ENCODE measurements at places on chromosomes 1 and 21.
A peak's percentile ranks its signal among the peaks of the same experiment; 100 is the strongest.

DNA sequence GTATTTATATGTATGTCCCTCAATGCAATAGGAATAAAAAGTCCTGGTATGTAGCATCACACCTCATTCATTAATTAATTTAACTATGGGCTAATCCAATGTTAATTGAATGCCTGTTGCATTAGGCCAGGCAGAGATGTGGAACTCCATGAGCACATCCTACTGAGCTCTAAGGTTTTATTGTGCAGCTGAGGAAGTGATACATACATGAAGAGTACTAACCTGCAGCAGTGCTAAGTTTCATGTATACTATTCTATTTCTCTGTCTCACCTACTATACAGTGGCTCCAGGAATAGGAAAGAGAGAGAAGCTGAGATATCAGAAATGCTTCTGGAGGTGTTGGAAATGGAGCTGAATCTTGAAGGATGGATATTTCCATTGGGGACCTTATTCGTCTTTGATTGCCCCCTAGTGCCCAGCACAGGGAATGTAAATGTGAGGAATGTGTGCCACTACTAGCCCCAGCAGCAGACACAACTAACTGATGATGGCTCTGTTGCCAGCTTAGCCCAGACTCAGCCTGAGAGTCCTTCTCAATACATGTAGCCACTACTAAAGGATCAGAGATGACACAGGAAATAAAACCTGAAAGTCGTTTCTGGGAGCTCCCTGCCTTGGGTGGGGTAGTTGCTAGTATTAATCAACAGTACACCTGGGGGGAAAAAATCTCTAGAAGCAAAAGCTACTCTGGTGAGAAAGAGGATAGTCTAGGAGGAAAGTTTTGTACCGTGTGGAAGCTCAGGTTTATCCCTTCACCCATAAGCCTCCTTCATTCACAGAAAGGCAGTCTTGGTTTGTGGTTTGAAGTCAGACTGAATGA is 173.3 kb upstream of the FOXD3 start:
- peak; percentile 35 for DNase-seq

GRCh38 chr1:53317646-53318539 is 10.0 kb downstream of the LRP8 start:
- DNase-seq = no peak

GRCh38 chr1:5688081-5689077 is 303.8 kb downstream of the NPHP4 start:
- DNase-seq = no peak

- DNase-seq = no peak
Observed at GRCh38 chr1:162178432-162178831, 108.9 kb downstream of the NOS1AP start.

DNA sequence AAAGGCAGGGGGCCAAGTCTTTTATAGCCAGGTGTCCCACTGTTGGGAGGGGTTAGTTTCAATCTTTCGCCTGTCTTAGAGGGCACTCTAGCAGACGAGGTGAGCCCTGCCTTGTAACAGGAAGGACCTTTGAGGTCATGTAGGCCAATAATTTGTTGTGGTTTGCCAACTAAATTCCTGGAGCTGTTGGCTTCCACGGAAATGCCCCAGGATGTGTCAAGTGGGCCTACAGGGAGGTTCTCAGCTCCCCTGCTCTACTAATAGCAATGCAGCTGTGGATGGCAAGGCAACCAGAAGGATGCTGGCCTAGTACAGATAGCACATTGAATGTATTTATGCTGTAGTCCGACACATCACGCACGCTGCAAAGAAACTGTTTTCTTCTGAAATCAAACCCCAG is 22.3 kb upstream of the CASQ2 start:
- no peak for DNase-seq

- DNase-seq = no peak
Observed at GRCh38 chr1:36847761-36848160, 186.6 kb downstream of the GRIK3 start.

DNA sequence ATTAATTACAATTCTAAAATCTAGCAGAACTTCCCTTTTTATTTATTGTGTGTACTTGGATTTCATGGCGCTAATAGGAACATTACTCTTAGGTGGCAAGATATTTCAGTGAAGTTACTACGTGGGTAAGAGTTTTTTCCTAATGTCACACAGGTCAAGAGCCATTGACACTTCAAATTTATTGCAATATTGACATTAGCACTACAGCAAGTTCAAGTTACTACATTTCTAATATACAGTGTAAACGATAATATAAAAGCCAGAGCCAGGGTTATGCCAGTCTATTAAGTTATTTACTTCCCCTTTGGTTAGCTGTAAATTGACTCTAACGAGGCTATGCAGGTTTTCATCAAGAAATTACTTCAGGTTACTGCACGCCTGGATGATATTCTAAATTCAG is 29.7 kb downstream of the CHODL start:
- DNase-seq = no peak

- no peak for DNase-seq
Observed at GRCh38 chr1:153430561-153430960, 14.2 kb downstream of the S100A7A start.

DNA sequence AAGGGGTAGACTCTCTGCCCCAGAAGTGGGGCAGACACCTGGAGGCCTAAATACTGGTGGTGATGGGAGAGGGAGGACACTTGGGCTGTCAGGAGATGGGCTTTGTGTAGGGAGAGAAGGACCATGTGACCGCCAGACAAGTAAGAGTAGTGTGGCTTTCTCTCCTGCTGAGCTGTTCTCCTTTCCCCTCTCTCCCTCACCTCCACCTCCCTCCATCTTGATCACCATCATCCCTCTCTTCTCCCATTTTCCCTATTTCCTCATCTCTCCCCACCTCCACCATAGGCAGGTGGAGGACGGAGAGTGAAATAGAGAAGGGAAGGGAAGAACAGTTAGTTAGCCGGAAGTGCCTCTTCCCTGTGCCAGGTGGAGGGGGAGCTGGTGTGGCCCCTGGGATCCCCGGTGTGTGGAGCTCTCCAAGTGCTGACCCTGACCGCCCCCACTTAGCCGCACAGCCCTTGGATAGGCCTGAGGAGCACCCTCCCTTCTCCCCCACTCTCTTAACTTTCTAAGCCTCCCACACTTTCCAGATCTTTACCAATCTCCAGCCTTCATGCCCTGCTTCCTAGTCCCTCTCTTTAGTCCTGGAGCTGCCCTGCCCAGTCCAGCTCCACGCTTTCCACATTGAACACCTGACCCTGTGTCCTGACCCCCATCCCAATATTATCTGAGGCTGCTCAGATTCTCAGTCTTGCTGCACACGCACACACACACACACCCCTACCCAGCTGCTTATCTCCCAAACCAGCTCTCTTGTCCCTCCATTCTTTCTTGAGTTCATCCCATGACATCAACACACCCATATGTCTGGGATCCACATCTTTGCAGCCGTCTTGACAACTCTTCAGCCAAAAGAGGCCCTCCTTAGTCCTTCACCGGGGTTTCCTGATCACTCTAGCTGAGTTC is 1.5 kb downstream of the CELF3 start:
- DNase-seq = no peak

GRCh38 chr1:18160290-18160942 is 52.8 kb downstream of the IGSF21 start:
- no peak for DNase-seq

DNA sequence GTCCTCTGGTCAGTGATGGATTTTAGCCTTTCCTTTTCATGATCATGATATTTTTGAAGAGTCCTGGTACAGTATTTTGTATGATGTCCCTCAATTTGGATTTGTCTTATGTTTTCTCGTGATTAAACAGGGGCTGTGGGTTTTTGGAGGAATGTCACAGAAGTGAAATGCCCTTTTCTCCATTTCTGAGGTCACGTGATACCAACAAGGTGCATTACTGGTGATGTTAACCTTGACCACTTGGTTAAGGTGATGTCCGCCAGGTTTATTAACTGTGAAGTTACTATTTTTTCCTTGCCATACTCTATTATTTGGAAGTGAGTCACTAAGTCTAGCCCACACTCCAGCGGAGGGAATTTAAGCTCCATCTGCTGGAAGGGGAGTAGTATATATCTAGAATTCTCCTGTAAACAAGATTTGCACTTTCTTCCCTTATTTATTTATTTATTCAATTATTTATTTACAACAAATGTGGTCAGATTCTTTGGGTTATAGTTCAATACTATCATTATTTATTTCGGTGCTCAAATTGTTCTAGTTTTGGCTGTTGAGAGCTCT is 123.4 kb downstream of the HIVEP3 start:
- DNase-seq = peak; percentile 43

DNA sequence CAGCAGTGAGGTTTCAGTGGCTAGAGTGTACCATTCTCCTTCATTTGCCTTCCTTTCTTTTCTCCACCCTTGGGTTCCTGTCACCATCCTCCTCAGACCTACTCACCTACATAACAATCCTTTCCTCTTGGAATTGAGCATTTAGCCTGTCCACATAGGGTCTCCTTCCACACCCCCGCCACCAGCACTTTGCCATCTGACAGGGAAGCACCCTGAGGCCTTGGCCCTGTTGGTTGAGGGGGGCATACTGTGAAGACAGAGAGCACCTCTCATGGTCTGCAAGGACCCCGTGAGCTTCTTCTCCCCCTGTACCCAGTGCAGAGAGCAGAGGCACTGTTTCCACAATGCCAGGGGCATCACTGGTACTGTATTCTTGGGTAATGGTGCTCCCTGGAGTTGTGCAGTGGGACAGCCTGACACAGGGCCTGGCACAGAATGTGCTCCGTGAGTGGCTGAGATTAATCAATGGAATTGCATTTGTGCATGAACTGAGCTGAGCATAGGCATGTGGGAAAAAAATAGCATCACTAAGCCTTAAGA is 14.9 kb upstream of the SLC5A9 start:
- no peak for DNase-seq

GRCh38 chr1:118217141-118217838 is 32.3 kb upstream of the SPAG17 start:
- DNase-seq = no peak

- DNase-seq = no peak
Observed at GRCh38 chr1:94773296-94773809, 46.8 kb upstream of the SLC44A3 start.

- no peak for DNase-seq
Observed at GRCh38 chr1:204728045-204728444, 42.5 kb upstream of the LRRN2 start.

DNA sequence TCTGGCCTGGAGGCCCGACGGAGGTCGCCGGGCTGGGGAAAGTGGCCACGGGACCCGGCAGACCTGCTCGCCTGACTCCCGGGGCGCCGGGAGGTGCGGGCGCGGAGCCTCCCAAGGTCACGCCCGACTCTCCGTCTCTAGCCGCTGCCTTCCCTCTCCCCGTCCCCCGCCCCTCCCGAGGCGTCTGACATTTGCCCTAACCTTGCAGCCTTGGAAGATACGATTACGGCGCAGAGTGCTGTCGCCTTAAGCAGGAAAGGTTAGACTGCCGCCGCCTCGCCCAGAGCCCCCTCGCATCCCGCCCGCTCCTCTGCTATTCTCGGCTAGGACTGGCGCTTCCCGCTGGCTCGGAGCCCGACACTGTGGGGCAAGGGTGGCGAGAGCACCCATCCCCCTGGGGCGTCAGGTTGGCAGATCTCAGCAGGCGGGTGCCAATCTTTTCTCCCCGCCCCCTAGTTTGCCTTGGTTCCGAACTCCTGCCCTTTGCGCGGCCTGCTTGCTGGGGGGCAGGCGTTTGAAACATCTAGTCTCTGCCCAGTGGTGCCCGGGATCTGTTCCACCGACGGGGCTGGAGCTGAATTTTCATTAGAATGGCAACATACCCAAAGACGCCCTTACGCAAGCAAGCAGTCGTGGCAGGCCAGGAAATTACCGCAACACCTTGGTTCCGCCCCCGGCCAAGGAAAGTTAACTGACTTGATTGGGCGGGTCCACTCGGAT is 835 bp downstream of the PGM1 start:
- peak; percentile 57 for DNase-seq

- no peak for DNase-seq
Observed at GRCh38 chr1:21902026-21903012, 34.8 kb downstream of the HSPG2 start.

DNA sequence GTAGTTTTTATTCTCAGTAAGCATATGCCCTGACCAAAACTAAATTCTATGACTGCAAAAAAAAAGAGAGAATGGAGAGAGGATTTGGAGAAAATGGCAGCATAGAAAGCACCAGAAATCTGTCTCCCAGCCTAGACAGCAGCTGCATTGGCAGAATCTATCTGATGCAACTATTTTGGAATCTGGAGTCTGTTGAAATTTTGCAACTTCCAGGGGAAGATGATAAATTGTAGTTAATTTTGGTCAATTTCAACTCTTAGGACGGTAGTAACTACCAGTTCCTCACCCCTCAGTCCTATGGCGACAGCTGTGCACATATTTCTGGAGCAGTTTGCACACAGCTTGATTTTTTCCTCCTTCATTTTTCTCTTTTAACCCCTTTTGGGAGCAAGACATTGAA is 10.9 kb downstream of the EXO5 start:
- DNase-seq = no peak

- no peak for DNase-seq
Observed at GRCh38 chr1:18340158-18340764, 140.5 kb upstream of the KLHDC7A start.

DNA sequence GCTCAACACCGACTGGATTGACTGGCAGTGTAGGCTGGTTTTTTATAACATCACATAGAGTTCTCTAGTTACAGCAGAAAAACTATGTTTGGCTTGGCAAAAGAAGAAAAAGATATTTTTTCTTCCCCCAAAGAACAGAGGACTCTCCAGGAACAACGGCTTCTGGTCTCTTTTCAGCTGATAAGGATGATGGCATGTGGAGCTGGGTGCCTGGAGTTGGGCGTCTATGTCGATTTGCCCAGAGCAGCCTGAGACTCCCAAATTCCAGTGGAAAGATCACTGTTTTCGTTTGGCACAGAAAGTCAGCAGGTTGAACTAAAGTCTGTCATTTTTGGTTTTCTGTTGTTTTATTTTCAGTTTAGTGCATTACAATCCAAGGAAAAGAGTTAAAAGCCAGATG is 91.1 kb downstream of the SMYD2 start:
- DNase-seq = no peak

DNA sequence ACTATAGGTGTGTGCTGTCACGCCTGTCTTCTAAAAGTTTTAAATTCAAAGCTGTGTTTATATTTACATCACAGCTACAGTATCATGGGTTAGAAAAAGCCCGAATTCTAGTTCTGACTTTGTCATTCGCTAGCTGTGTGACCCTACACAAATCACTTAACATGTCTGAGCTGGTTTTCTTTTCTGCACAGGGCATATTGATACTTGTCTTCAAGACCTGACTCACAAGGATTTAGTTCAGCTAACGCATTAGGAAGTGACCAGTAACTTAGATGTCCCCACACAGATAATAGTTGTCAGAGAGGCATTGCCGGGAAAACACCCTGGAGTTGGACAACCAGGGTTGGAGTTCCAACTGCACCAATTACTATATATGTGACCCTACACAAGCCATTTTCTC is 25.9 kb downstream of the GIPC2 start:
- no peak for DNase-seq

DNA sequence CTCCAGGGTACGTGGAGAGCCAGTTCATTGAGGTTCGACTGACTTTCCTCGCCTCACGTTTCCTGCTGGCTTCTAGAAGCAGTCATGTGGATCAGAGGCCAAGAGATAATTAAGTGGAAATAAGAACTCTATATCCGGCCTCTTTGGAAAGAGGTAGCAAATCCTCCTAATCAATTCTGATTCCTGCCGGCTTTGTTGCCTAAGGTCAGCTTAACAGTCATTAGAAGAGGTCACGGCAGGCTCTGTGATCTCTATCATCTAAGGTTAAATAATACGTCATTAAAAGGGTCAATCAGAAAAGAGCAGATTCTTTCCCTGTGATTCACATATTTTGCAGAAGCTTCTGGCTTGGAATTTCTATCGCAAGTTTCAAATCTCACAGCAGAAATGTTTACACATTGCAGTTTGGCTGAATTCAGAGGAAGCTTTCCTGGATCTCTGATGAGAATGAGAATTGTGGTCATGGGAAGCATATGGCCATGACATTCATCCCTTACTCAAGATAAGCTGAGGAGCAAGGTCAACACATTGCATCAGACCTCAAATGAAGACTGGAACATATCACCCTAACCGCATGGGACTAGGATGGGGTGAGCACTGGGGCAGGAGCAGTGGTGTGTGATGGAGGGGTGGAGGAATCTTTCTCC is 189.4 kb downstream of the PBX1 start:
- no peak for DNase-seq
